ENCODE measurements at places on chromosomes 7 and 10. TPM values are rescaled to one million over a fixed set of nuclear protein-coding genes. Genes with fewer than 3 reads are reported as not detected.

MMP21 gene
- total RNA-seq: not detected

CDK14 gene
- total RNA-seq: 2.0 TPM

GRCh38 chr7:132764762-132765161 lies 188.5 kb upstream of the PLXNA4 start:
- DNase-seq: no peak

GARIN1A gene
- total RNA-seq: 0.37 TPM

DNA sequence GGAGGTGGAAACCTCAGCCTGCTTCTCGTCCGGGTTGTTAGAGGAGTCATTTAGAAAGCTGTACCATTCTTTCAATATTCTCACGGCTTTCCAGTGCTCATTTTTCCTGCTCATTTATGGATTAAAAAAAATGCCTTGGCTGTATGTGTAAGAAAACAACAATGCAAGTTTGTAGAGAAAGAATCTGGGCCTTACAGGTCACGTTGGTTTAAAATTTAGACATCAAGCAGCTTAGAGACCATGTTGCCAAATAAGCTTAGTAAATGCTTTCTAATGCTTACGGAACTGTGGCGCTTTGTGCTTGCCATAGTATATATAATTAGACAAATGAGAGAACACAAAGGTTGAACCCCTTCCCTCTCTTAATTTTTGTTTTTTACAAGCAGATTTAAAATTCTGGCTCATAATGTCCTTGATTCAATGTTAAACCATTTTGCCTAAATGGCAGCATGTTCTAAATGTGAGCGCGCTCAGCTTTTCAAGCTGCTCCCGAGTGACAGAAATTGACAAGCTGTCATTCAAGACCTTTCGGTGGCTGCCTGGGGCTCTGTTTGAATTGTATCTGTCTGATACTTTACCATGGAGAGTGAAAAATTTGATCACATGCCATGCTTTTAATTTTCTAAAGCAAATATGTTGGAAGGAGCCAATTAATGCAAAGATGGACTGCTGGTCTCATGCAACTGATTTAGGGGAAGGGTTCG lies 1.1 kb downstream of the ARMS2 start:
- no peak for DNase-seq

DNA sequence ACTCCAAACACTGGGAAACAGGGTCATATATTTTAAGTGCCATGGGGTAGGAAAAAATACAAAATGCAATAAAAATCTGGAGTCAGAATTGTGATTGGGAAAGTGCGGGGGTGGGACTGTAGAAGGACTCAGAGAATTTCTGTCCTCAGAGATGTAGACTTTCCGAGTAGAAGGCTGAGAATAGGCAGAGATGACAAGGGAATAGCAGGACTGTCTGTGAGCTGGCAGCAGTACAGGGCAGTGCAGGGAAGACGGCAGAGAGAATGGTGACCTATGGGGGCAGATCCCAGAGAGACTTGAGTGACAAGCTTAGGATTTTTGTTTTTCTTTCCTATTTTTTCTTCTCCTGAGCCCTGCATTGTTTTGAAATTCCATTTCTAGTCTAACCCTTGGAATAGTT lies 127.6 kb downstream of the SLC16A9 start:
- no peak for DNase-seq

DNA sequence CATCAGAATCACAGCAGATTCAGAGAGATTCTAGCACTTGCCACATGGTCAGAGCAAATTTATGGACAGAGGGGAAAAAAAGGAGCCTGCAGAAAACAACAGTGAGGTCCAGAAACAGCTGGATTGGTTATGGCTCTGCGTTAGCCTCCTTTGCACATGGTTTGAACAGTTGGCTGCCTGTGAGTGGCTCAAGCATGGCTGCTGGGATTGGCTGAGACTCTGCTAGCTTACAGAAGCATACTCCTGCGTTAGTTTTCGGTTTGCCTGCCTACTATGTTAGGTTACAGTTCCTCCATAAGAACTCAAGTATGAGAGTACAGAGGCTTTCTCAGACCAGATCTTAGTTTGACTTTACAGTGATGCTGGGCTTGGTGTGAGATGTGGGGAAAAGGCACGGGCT lies 80.7 kb upstream of the WDR11 start:
- DNase-seq: no peak

- DNase-seq: no peak
Observed at GRCh38 chr10:131692686-131693334, 208.0 kb upstream of the PPP2R2D start.

All from activated CD4-positive, alpha-beta T cell treated with anti-CD3 and anti-CD28 coated beads, Interleukin-2, amount 10 ng/mL, durations not matched to agents 24 days and 14 days (primary cell).